ENCODE measurements at places on chromosomes 6 and 20.
A peak's percentile ranks its signal among the peaks of the same experiment; 100 is the strongest.

GRCh38 chr20:10576411-10577090 is 97.2 kb downstream of the JAG1 start:
- DNase-seq = no peak

- no peak for DNase-seq
Measured at GRCh38 chr6:169131390-169131789, 122.3 kb downstream of the THBS2 start.

GRCh38 chr6:34172961-34173775 is 27.3 kb upstream of the GRM4 start:
- no peak for DNase-seq

DNA sequence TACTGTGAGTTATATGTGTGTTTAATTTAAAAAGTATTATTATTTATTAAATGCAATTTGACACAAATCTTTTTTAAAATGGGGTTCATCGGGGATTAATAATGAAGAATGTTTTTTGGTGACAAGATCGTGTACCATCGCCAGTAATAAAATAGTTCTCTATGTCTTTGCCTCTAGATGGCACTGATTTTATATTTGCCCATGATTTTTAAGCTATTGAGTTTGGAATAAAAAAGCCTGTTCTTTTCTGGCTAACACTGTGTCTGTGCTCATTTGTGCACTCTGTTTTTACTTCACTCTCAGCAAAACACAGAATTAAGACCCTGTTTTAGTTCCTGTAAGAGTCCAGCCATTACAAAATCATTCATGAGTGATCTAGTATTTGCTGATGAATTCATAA is 127.0 kb downstream of the FARS2 start:
- DNase-seq = no peak

- no peak for DNase-seq
Measured at GRCh38 chr6:168949981-168950857, 303.4 kb downstream of the THBS2 start.

DNA sequence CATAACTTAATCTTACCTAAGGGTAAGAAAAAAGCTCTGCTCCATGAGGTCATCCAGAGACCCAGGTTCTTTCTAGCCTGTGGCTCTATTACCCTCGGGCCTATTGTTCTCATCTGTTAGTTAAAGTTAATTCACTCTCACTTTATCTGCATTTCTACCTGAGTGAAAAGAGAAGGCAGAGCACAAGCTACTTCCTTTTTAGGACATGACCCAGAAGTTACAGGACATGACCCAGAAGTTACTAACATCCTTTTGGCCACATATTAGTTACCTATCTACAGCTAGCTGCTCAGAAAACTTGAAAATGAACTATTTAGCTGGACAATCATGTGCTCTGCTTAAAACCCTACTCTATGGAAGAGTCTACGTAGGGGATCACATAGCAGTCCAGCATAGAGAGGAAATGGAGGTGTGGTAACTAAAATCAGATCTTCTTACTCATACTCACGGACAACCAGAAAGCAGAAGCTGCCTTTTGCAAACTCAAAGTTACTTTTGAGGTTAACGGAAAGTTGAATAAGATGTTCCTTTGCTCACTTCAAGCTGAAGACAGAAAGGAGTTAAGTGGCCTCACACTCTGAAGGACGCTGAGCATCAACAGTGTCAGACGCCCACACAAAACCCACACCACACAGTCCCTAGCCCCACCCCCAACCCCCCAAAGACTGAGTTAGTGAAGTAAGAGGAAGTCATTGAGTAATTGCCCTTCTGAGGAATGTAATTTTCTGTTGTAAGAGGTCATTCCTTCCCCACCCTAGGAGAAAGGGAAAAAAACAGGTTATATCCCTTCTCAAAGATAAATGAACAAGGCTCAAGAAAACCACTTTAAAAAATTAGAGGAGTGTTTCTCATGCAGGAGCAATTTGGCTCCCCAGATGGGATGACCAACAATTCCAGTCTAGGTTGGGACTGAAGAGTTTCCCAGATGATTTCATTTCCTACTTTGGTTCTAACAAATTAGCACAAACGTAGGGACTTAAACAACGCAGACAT is 45.9 kb upstream of the TAB2 start:
- DNase-seq = peak; percentile 74

DNA sequence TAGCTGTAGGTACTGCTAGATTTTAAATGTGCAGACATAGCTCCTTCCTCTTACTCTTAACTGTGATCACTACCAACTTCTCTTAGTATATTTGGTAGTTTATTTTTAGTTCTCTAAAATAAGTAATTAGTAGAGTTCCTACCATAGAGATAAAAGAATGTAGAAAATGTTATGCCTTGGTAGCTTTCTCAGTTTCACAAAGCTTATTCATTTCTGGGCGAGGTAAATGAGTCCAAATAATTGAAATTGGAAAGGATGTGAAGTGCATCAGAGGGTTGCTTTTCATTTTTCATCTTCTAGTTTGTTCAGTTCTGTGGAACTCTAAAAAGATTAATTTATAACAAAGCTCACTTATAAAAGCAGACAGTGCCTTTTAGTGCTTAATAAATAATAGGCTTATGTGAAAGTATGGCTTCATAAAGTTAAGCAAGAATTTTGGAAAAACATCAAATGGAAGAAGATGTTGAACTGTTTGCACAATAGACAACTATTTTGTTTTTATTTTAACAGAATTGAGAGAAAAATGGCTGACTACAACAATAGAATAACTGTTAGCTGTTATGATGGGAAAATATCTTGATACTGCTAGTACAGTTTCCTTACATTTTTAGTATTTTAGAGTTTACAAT is 303.7 kb downstream of the UTRN start:
- no peak for DNase-seq

DNA sequence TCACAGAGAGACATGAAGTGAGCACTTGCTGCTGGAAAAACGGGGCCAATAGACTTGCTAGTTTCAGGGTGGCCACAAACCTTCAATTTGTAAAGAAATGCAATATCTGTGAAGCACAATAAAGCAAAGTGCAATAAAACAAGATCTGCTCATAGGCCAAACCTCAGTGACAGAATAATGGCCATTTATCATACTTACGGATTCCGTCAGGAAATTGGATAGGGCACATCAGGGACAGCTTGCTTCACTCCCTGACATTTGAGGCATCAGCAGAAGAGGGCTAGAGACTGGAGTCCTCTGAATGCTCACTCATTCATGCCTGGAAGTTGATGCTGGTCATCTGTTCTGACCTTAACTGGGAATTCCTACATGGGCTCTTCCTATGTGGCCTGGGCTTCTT is 165.5 kb upstream of the OPRM1 start:
- no peak for DNase-seq

- DNase-seq = no peak
Measured at GRCh38 chr20:13862245-13862644, 77.4 kb downstream of the NDUFAF5 start.

DNA sequence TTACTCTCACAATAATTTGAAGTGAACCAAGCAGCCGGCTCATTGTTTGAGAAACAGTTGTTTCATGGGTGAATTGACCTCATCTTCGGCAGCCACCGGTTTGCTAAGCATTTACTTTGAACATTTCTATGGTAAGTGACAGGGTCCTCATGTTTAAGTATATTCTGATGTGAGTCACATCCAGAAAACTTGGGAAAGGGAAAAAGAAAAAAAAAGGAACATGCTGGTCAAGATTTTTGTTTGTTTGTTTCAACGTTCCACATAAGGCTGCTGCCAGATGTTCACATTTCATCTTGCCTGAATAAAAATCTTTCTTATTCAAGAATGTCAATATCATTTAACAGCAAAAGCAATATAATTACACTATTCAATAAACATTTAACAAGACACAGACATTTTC is 55.0 kb upstream of the EXOC2 start:
- DNase-seq = no peak

DNA sequence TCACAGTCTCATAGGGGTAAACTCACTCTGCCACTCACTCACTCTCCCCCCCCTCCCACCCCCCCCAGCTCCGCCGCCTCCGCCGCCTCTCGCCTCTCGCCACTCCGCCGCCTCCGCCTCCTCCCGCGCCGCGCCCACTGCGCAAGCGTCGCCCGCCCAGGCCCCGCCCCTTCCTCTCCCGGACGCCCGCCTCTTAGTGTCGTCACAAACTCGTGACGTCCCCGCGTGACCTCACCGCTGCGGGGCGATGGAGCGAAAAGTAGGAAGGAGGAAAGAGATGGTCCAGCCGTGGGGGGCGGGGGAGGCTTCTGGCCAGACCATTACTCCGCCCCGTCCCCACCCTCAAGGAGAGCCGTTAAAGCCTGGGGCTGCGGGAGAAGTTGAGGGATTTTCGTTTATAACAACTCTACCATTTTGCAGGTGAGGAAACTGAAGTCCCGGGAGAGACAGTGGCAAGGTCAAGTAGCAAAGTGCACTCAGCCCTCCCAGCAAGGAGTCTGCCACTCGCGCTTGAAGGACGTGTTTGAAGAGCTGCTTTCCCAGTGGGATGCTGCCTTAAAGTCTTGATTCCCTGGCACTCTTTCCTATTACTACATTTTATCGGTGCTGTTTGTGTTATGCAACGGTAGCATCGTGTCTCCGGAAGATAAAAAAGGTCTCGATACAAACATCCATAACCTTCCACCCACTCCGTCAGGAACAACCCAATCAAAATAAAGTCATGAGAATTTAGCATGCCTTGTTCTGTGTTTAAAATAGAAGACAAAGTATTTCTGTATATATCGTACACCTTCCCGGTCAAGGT is at the start of gene ILRUN:
Gene ILRUN (minus strand): TSS at position 29 of the 805 bp plus-strand sequence. CDS start 164 bp downstream, outside the sequence.
- peak; percentile 95 for DNase-seq

DNA sequence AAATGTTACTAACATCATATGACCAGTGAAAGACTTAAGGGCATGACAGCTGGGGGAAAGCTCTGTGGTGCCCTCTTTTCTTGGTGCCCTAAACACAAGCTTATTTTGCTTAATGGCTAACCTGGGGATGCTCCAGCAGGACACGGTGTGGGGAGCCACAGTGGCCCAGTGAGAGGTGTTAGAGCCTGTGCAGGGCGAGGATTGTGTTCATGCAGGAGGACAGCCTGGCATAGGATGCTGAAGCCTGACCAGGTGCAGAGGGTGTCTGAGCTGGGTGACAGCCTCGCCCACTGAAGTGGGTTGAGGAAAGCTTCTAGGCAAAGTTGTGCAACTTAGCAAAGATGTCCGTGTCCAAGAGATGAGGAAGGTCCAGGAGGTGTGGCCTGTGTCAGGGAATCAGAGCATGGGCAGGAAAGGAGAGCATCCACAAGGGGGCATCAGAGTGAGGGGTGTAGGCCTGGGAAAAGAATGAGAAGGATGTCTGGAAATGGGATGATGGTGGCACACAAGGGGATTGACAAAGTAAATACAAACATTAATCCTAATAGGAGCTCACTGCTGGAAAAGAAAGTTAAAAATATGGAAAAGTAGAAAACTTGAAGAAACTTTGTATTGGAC is 33.9 kb downstream of the SLC17A4 start:
- peak; percentile 34 for DNase-seq

DNA sequence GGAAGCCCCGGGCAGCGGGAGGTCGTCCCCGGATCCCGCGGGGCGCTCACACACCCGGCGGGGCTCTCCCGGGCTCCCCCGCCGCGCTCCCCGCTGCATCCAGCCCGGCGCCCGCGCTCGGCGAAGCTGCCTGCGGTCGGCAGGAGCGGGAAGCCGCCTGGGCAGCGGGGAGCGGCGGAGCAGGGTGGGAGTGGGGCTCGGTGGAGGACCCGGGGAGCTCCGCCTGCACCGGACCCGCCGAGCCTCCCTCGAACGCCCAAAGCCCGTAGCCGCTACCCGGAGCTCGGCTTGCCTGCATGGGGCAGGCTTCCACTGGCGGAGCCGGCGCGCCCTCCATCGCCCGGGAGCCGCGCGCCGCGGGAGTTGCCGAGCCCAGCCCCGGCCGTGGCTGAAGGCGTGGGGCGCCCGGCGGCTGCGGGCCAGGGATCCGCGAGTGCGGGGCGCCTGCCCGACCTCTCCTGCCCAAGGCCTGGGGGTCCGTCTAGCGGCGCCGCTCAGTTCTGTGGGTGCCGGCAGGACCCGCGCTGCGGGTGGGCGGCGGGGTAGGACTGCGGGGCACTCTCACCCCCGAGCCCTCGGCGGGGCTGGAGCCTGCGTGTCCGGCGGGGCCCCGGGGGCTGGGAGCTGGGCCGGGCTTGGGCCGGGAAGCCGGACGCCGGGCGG is 671 bp downstream of the CDH4 start:
- DNase-seq = no peak

DNA sequence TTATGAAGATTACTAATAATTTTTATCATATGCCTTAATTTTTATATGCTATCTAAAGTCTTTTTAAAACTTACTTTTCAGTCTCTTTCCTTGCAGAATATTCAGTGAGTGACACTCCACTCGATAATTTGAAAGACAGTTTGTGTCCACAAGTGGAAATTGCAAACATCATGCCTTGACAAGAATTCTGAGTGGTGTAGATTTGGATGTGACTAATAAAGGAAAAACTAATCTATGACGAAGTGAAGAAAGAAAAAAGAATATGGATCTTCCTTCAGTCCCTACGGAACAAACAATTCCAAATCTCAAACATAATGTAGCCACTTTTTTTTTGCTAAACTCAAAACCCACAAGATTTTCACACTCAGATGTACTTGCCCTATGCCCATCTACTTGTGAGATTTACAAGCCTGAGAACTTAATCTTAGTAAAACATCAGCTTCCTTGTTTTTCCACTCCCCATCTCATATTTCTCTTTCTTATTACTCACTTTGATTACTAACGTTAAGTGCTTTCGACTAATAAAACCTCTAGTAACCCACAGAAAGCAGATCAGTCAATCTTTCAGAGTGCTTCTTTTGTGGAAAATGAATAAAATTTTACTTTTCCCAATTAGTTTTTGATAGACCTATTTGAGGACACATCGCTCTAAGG is 1155.8 kb downstream of the GRIK2 start:
- DNase-seq = no peak

GRCh38 chr6:145836772-145837171 is 22.2 kb upstream of the FBXO30 start:
- DNase-seq = no peak

DNA sequence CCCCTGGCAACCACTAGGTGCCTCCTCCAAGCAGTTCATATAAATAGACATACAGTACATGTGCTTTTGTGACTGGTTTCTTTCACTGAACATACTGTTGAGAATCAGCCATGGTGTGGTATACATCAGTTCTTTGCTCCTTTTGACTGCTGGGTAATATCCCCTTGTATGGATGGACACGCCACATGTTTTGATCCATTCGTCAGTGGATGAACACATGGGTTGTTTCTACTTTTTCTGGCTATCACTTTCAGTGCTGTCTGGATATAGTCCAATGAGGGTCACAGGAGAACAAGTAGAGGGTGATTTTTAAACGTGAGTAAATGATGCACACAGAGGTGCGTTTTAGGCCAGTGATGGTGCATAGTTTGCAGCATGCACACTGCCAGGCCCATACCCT is 183.9 kb downstream of the FOXA2 start:
- no peak for DNase-seq

DNA sequence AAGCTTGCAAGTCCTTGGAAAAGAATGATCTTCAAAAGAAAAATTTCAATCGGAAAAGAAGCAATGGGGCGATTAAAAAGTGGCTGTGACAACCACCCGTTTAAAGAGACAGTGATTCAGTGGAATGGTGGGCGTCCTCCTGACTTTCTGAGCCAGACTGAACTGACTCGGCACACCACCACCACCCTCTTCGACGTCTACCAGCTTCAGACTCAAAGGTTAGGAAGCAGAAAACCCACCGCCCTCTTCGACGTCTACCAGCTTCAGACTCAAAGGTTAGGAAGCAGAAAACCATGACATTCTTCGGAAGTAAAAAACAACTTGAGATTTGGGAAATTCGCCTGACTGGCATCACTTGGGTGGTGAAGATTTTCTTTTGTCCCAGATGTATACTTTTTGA is 28.3 kb upstream of the IRF4 start:
- no peak for DNase-seq
